ENCODE measurements at places on chromosomes 11 and 22.

DNA sequence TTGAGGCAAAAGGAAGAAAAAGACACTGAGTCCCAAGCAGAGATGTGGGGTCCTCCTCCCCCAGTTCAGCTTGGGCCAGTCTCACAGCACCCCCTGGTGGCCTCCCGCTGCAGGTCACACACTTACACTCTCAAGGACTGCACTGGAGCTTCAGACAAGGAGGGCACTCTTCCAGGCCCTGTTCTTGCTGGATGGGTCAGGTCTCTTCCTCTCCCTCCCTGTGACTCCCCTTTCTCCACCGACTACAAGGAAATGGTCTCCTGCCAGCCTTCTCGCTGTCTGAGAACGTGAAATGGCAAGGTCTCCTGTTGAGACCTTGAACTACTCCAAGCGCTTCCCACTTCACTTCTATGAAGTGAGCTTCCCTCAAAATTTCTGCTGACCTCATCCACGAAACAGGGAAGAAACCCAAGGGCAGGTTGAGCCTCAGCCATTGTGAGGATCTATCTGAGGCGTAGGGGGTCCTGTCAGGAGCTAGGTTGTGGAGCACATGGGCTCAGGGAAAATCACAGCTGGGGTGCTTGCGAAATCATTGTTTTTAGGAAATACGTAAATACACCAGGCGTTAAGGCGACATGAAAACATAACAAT, 11.2 kb upstream of the IGLL1 start:
- DNase-seq, result peak; percentile 50

- DNase-seq, result no peak
These were observed 2.2 kb downstream of the SULT4A1 start for GRCh38 chr22:43860126-43860525.

DNA sequence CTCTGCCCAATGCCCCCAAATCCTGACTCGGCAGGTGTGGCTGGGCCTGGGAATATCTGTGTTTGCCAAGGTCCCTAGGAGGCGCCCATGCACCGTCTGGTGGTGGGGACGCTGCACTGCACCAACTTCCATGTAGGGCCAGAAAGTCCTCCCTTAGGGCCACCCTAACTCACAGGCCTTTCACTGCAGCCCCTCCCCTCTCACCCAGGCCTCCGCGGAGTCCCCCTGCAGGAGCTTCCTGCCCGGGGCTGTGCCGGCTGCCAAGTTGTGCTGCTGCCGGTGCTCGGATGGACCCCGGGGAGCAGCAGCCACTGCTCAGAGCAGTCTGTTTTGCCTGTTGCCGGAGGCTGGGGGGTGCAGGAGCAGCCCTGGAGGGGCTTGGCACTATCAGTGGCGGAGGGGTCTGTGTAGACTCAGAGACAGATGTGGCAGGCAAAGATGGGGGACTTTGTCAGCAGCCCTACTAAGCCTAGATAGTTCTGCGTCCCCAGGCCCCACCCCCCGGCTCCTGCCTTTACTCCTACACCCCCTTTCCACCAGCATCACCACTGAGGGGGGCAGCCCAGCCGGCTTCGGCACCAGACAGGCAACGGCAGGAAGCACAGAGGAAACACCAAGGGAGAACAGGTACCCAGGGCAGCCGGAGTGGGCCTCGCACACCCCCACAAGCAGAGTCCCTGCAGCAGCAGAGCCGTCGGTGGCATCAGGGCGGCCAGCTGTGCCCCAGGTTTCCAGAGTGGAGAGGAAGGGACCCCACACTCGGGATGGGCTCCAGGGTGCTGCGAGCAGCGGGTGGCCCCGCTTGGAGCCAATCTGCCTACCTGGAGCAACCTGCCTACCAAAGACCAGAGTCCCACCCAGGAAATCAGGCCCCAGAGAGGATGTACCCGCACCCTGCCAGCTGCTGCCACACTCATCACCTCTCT, 124.3 kb downstream of the TRIM29 start:
- no peak for DNase-seq

- no peak for DNase-seq
These were observed 727 bp downstream of the OSBP2 start for GRCh38 chr22:30695351-30695851.

- DNase-seq, result no peak
These were observed 71.6 kb downstream of the CCDC34 start for GRCh38 chr11:27291302-27291889.

GRCh38 chr11:113781682-113782081, 2.1 kb downstream of the CLDN25 start:
- no peak for DNase-seq

DNA sequence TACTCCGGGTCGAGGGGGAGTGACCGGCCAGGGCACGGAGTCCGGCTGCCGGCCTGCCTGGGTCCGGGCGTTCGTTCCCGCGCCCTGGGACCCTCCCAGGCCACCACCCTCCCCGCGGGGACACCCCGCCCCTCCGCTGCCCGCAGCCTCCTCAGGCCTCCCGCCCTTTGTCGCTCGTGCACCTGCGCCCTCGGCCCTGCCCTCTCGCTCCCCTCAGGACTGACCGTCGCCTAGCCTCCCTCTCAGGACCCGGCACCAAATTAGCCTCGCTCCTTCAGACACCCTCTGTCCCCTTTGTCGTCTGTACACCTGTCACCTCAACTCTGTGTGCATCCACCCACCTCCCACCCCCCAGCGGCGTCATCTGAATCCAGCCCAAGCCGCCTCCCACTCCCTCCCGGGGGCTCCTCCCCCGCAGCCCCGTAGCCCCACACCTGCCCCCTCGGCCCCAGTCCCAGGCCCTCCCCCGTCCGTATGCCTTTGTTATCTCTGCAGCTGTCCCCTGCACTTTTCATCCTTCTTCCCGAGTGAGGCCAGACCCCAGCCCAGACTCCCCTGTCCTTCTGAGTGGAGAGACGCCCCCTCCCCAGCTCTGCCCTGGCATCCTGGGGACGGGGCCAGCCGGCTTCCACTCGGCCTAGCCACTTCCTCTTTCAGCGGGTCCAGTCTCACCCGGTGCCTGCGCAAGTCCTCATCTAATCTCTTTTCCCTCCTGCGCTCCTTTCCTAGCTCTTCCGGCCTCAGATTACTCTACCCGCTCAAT, 643 bp downstream of the TIGD3 start:
- peak; percentile 60 for DNase-seq

- no peak for DNase-seq
These were observed 44.5 kb downstream of the MED15 start for GRCh38 chr22:20551805-20552442.

DNA sequence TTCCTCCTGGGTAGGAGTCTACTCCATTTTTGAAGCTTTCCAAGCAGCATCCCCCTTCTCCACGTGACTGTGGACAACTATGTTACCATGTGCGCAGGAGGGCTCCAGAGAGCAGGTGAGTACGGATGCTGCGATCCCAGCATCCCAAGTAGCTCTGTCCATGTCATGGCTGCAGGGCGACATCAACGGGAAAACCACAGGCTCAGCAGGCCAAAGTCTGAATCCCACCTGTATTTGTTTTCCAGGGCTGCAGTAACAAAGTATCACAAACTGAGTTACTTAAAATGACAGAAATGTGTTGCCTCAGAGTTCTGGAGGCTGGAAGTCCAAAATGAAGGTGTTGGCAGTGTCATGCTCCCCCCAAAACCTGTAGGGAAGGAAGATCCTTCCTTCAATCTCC, 40.3 kb downstream of the MCHR1 start:
- no peak for DNase-seq

GRCh38 chr11:1653541-1654387, 24.2 kb downstream of the KRTAP5-5 start:
- no peak for DNase-seq

- DNase-seq, result peak; percentile 70
These were observed 2.1 kb upstream of the CPT1A start for GRCh38 chr11:68843703-68844312.

GRCh38 chr11:35803115-35803514, 140.5 kb downstream of the TRIM44 start:
- DNase-seq, result no peak

- no peak for DNase-seq
These were observed 8.2 kb downstream of the DGCR8 start for GRCh38 chr22:20088263-20088648.

DNA sequence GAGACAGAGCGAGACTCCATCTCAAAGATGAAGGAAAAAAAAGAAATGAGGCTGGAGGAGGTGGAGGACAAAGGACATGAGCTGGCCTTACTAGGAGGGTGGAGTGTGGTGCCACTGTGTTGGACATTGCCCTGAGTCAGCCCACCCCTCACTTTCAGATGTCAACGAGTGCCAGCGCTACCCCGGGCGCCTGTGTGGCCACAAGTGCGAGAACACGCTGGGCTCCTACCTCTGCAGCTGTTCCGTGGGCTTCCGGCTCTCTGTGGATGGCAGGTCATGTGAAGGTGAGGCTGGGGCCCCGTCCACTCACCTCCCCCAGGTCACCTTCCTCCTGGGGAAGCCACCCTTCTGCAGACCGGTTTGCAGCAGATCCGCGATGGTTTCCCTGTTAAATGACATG, 40.6 kb downstream of the FBLN1 start:
- DNase-seq, result no peak

- DNase-seq, result no peak
These were observed 59.8 kb downstream of the PDE2A start for GRCh38 chr11:72614381-72614780.

DNA sequence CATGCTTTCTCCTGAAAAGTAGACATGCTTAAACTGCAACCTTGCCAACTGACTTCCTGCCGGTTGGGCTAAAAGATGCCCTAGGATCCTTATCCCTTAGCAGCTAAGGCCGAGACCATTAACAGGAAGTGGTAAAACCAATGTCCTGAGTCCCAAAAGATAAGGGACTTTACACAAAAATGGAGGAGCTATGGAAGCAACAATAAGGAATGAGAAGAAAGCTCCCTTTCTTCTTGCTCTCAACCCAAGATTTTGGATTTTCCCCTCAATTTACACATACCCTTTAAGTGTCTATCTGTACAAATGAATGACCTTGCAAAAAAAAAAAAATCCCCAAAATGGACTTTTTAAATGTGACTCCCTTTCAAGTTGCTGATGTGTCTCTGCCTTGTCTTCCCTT, 11.1 kb downstream of the MRPL17 start:
- no peak for DNase-seq

- DNase-seq, result no peak
These were observed 97.5 kb downstream of the CSTPP1 start for GRCh38 chr11:47034091-47034490.

GRCh38 chr11:128502726-128503125, 84.6 kb downstream of the ETS1 start:
- DNase-seq, result no peak

- DNase-seq, result peak; percentile 89
These were observed 60.4 kb upstream of the CD5 start for GRCh38 chr11:61041755-61042518.

DNA sequence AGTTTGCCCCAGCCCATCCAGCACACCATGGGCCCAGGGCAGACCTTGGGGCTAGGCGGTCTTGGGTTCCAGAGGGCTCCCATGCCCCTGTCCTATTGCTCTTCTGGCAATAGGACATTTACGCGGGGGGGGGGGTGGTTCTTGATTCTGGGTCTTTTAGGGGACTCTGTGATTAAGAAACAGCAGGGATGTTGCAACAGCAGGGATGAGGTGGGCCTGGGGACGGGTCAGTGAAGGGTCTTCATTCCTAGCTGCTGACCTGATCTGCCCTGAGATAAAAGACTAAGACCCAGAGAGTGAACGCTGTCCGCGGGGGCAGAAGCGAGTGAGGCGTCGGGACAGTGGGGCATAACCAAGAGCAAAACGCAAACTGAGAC, 418 bp upstream of the ADAMTS15 start:
- DNase-seq, result no peak

- no peak for DNase-seq
These were observed 145.2 kb downstream of the AASDHPPT start for GRCh38 chr11:106222626-106223025.

DNA sequence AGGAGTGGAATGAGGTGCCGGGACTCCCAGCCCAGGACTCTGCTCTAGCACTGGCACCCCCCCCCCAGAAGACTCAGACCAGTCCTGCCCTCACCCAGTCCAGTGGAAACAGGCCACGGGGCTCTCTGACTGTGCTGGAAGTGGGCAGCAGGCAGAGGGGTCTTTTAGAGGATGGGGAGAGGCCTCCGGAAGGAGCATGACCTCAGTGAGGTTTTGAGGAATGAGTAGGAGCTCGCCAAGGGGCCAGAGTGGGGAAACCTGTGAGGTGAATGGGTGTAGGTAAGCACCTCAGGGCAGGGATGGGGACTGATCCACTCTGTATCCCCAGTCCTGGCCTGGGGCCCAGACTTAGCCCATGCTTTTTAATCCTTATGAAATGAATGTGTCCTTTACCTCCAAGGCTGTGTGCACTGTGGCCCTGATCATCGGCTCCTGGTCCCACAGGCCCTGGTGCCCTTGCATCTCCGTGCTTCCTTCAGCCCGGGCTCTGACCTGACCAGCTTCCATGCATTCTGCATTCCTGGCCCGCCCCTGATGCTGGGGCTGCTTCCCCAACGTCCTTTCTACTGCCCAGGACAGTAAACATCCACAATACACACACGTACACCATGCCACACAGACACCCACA, 24.4 kb upstream of the RFPL3 start:
- no peak for DNase-seq

- DNase-seq, result no peak
These were observed 2.4 kb downstream of the IPO7 start for GRCh38 chr11:9386901-9387300.

DNA sequence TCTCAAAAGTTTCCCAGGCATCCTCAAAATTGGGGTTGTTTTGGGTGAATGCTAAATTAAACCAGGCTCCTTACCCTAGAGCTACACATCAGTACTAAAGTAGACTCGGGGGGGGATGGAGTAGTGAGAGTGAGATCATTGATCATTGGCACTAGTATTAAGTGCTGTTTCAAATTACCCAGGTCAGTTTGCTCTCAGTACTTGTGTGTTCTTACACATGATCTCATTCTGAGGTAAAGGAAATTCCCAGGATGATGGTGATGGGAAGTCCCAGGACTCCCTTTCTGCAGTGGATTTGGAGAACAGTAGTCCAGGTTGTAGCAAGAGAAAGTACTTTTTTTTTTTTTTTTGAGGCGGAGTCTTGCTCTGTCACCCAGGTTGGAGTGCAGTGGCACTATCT, 12.5 kb downstream of the RBM4 start:
- no peak for DNase-seq

DNA sequence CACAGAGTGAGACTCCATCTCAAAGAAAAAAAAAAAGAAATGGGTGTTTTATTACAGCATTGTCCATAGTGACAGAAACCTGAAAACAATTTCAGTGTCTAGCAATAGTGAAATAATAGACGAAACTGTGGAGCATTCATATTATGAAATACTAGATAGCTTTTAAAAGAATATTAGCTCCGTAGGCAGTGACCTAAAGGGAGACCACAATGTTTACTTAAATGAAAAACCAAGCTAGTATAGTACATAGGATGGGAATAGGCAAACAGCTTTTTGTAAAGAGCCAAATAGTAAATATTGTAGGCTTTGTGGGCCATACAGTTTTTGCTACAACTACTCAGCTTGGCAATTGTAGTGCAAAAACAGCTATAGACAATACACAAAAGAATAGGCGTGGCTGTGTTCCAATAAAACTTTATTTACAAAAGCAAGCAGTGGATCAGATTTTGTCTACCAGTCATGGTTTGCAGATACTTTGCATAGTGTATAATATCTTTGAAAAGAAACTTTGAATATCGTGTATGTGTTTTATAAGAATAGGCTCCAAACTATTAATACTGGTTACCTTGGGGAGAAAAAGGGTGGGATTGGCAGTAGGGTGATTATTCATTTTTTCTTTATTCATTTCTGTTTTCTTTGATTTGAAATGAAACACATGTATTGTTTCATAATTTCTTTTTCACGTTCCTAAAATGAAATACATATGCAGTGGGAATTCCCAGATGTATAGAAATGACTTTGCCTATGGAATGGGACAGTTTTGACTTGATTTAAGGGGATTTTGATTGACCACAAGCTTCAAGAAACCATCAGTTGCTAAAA, 50.7 kb downstream of the PRR5L start:
- DNase-seq, result no peak

Measured in CD4-positive, alpha-beta T cell treated with Interleukin-15 for 1 hour (primary cell).